ENCODE measurements at places on chromosomes 5 and 9. TPM values are rescaled to one million over a fixed set of nuclear protein-coding genes. Genes with fewer than 3 reads are reported as not detected.

DNA sequence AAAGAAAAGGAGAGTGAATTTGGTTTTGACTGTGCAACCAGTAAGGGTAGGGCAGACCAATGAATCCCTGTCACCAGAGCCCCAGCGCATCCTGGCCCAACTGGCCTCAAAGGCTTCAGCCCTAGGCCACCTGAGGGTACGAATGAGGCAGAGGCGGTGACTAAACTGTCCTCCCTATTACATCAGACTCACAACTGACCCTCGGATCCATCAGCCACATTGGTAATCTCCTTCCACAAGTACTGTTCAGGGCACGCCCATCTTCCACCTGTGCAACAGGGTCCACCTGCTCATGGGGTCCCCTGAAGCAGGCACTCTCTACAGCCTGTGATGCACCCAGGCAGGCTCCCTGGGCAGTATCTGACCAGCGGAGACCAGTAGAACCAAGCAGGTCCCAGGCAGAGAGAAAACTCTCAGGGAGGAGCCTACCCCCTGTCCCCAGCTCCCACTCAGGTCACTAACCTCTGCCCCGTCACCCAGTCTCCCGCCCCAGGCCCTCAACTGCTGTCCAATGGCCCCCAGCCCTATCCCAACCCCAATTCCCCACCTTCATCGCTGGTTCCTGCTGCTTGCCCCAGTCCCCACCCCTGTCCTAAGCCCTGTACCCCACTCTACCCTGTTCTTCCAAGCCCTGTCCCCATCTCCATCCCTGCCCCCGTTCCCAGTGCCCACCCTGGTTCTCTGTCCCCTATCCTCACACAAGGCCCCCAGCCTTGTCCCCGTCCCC is 904 bp downstream of the EDF1 start:
- no peak for DNase-seq

- no peak for DNase-seq
Observed at GRCh38 chr5:88746438-88746882, 136.5 kb downstream of the MEF2C start.

DNA sequence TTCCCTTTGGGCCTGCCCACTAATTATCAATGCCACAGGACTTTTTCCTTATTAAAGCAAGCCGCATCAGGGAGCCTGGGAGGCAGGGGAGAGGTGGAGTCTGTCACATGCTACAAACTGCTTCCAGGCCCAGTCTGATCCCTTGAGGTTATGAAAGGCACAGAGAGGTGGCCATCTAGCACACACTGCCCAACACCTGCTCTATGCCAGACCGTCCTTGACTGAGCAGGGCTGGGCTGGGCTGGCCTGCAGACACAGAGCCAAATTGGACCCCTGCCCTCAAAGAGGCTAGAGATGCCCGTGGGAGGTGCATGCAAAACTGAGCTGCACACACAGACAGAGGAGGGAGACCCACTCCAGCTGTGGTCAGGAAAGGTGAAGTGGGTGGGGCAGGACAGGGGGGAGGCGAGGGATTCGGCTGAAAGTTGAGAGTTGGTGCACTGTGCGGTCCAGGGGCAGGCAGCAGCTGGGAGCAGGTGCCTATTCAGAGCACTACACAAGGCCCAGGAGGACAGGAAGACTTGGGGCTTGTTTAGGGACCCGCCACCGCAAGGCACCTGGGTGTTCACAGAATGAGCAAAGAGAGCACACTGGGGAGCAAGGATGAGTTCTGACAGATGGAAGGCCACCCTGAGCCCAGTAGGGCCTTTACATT is 36.4 kb upstream of the TCF7 start:
- no peak for DNase-seq

DNA sequence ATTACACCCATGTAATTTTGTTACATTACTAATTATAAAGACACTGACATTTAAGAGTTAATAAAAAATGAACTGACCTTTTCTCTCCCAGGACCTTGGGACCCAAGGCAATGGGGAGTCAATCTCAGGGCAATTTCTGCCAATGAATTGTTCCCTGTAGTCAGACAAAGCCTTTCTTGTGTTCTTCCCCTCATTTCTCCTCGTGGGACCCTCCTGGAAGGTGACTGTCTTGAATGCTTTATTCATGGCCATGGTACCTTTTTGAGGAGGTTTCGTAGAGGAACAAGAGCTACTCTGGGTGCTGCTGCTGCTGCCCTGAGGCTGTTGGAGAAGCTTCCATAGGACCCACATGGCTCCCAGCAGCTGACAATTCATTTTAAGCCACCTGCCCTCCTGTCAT is 190.3 kb downstream of the SNX18 start:
- DNase-seq = no peak

GRCh38 chr9:107158321-107158720 is 124.8 kb upstream of the RAD23B start:
- no peak for DNase-seq

- no peak for DNase-seq
Observed at GRCh38 chr5:63323926-63324325, 638.3 kb downstream of the HTR1A start.

DNA sequence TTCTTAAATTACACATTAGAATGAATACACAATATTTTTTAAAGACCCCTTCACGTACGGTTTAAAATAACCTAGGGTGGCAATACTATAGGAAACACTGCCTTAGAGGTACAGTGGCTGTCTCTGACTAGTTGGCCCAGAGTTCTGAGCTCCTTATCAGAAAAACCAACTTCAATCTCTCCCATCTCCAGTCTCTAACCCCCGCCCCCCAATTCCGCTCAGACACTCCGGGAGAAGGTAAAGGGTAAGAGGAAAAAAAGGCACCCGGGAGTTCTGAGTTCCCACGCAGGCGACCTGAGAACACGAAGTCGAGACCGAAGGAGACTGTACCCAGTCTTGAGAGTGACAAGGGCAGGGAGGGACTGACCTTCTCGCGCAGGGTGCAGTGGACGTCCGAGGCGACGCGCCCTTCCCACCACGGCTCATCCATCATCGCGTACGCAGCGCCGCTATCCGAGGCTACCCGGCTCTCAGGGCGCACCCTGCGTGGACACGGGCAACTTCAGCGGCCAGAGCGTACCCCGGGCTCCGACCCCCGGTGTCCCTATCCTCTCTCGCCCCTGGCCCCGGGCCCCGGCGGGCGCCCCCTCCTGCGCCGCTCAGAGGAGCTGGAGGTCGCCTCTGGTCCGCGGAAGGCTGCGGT is 752 bp downstream of the CCNJL start:
- DNase-seq = no peak

GRCh38 chr5:179413086-179413690 is 67.9 kb upstream of the ADAMTS2 start:
- DNase-seq = no peak

DNA sequence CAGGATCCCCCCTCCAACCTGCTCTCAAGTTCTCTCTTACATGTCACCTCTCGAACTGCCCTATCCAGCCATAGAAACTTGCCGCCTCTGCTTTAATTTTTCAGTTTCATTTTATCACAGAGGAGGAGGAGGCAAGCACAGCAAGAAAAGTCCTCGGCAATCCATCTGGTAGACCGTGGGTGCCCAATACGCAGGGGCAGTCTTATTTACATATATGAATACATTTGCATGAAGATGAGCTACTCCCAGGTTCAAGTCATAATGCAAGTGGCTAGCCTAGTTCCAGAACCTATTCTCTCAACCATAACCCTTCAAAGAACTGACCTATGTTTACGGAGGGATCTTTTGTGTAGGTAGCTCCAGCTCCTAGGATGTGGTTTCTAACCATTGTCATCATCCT is 223.2 kb upstream of the PANK3 start:
- no peak for DNase-seq

DNA sequence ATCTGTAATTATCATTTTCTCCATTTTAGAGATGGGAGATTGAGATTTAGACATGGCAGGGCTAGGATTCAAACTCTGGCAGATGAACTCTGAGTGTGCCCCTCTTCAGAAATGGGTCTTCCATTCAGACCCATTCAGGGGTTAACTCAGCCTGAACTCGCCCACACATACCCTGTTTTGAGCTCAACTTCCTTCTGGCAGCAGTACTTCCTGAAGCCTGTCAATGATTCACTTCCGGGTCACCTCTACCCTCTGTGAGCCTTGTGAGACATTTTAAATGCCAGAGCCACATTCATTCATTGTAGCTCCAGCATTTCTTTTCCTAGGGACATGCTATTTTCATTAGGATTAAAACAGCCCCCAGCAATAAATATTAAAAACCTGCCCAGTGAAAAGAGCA is 209.3 kb upstream of the SLC24A2 start:
- DNase-seq = no peak

DNA sequence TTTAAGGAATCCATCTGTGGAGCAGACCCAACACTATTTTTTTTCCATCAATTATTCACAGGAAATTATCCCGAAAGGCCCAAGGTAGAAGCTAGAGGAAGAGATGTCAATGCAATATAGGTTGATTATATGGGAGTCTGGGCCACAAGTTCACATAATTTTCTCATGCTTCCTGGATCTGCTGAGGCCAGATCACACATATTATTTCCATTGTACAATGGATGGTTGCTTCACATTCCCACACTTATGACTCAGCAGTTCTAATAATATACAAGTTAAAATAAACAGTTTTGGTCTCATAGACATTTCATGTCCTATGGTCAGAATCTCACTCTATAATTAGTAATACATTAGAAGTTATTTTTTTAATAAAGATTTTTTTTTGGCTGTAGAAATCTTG is 66.0 kb upstream of the PTPRD start:
- DNase-seq = no peak

- DNase-seq = peak; percentile 67
Observed at GRCh38 chr5:112239996-112240395, 179.1 kb downstream of the EPB41L4A start.

SLC31A1 gene
- 15.4 TPM for total RNA-seq

AQP7 gene
- total RNA-seq = not detected

CAMK4 gene
- total RNA-seq = 3.9 TPM
